Cerebellum (tissue), 4 donors: ENCODE measurements at places on chromosomes 3 and 15. TPM values are rescaled to one million over a fixed set of nuclear protein-coding genes. Genes with fewer than 3 reads are reported as not detected.

GRCh38 chr15:68414206-68414555 lies 17.8 kb downstream of the ITGA11 start:
- no peak for DNase-seq

Gene HRG
- not detected for total RNA-seq

DNA sequence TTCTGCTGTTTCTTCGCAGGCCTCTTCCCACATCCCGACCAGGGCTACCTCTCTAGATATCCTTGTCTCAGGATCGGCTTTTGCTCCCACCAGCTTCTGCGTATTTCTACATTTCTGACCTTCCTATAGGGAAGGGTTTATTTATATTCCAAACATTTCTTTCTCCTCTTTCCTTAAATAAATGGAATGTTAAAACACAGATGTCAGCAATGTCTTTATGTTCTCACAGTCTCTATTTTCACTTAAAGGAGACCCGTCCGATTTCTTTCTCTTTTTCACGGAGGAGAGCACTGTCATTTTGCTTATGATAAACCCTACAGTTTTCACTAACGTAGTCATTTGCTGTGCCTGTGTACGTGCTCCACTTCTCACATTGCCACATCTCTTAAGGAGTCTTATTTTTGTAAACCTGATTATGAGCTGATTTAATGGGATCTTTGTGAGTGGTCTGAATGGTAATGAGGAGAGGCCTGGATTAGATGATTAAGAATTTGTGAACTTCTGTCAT lies 630 bp downstream of the KIF15 start:
- no peak for DNase-seq

DNA sequence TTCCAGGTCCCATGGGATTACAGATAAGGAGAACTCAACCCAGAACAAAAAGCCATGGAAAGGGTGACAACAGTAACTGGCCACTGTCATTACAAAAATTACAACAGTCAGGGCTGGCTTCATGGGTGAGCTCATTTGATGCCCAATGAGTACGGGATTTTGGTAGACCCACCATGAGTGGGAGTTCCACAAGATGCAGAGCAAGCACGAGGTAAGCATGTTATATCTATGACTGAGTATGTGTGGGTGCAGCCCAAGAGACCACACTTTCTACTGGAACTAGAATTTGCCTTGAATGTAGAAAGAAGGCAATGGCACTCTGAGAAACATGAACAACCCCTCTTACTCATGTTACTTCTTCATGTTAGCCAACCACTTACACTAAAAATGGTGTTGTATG lies 83.3 kb downstream of the IGF2BP2 start:
- DNase-seq = no peak

DNA sequence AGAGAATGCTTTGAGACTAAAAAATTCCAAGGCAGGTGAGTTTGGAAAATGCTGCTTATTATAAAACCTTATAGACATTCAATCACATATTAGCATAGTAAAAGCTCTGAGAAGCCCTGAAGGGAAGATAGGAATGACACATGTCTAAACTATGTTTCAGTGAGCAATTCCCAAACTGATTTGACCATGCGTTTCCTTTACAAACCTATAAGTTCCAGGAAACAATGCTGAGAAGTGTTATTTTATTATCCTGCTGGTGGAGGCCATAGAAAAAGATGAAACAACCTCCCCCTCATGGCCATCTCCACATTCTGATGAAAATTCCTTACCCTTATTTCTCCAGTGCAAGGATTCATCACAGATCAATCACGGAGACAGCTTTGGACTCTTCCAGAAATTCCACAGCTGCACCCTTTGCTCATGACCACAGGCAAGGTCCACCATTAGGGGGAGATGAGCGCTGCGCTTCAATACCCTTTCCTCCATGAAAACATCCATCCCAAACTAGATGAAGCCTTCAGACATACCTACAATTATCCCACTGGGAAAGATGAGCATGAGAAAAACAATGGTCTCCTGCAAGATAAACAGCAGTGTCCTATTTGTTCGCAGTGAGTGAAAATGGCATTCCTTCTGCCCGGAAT lies 372.1 kb downstream of the MAGI1 start:
- no peak for DNase-seq

DNA sequence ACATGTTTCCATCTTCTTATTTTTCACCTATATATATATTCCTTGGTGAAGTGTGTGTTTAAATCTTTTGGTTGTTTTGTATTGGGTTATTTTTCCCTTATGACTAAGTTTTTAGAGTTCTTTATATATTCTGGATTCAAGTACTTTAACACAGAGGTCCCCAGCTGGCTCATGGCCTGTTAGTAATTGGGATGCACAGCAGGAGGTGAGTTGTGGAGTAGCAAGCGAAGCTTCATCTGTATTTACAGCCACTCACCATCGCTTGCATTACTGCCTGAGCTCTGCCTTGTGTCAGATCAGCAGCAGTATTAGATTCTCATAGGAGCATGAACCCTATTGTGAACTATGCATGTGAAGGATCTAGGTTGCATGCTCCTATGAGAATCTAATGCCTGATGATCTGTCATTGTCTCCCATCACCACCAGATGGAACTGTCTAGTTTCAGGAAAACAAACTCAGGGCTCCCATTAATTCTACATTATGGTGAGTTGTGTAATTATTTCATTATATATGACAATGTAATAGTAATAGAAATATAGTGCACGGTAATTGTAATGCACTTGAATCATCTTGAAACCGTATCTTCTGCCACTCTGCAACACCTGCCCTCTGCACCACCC lies 151.6 kb downstream of the RSRC1 start:
- DNase-seq = no peak

- DNase-seq = no peak
These were observed 198.2 kb upstream of the LMCD1 start for GRCh38 chr3:8303466-8303865.

DNA sequence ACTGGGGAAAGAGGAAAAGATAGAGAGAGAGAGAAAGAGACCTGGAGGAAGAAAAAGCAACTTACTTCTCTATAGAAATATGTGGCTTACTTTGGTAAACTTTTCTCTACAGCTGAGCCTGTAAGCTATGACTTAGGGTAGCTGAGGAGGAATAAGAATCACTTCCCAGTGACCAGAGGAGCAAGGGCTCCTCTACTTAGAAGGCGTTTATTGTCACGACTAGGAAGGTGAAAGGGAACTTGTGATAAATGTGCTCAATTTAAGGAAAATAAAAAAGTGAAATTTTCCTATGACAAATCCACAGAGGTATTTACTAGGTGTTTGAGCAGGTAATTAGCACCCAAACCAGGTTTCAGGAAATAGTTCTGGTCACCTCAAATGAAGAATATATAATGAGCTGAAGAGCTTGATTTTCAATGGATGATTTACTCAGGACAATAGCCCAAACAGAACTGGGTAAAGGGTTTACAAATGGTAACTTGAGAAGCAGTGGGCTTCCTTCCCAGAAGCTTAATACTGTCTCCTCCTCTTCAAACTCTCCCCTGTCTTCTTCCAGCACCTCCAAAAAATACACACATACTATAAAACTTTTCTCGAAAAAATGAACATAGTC lies 46.1 kb downstream of the SOX2 start:
- no peak for DNase-seq

DNA sequence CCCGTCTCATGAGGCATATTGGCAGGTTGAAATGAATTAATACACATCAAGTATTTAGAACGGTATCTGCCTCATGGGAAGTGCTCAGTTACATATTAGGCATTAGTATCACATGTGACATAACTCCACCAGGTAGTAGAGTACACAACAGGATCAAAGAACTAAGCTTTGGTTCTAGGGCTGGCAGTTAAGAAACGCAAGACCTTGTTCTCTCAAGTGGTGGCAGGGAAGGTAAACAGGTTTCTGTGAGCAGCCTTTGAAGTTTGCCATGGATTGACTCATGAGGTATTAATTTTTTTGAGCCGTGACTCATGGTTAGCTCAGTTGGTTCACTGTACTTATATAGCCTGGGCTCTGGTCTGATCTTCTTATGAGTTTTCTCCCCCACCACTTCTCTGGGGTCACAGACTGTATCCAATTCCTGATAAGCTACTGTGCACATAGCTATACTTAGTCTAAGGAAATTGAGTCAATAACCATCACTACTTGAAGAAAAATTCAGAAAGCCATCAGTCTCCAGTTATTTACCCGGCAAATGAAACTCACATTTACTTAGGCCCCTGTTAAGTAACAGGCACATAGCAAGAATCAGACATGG lies 155.6 kb upstream of the STT3B start:
- DNase-seq = no peak

Gene TGM5
- total RNA-seq = not detected

Gene SSR3
- 77.5 TPM for total RNA-seq

DNA sequence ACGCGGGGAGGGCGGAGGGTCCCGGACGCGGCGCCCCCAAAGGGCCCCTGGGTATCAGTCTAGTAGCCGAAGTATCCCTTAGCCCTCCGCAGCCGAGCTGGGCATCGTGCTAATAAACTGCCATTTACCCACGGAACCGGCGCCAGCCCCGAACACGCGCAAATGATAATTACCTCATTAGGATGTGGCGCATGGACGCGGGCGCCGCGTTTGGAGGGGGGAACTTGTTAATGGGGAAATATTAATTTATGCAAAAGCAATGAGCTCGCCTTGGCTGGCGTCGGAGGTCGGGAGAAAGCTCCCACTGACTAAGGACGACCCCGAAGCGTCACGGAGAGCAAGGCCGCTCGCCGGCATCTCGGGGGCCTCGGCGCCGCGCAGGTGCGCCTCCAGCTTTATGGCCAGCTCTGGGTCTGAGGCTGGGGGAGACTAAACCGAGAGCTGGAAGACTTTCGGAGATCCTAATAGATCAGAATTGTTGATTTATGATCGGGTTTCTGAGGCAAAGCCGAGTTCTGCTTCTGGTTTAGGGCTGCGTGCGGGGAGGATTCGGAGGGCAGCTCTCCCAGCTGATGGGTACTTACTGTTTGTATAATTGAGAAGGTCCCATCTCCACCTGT lies 474 bp upstream of the FEZF2 start:
- no peak for DNase-seq

- DNase-seq = no peak
These were observed 852 bp downstream of the STAB1 start for GRCh38 chr3:52495777-52496602.

GRCh38 chr15:62999923-63000561 lies 42.5 kb upstream of the TPM1 start:
- no peak for DNase-seq

Gene GASK1A
- total RNA-seq = 11.4 TPM

DNA sequence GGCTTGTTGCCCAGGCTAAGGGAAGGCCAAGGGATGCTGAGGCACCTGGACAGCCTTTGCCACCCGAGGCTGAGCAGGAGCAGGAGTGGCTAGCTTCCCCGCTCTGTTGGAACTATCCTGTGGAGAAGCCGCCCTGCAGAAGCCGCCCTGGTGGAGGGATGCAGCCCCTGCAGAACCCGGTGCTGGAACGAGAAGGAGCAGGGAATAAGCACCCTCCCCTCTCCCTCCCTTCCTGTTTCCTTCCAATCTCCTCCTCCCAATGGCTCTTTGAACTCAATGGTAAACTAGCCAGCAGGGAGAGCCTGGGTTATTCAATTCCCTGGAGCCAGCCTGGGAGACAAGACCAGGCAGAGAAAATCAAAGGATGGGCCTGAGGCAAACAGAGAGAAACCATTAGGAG lies 11.8 kb upstream of the HRG start:
- no peak for DNase-seq

DNA sequence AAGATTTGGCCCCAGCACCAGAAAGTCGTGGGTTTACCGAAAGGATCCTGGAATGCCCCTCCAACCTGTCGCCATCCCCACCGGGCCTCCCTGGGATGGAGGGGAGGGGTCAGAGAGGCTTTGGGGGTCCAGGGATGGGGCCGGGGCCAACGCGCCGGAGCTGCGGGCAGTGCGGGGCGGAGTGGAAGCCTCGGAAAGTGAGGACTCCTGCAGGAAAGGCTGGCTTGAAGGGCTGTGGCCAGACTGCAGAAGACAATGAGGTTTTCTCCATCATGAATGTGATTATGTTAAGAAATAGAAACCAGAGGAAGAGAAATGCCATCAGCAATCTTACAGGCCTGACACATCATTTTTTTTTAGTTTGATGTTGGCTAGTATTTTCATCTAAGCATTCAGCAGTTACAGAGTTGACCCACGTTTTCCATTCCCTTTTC lies 738 bp downstream of the YEATS2 start:
- DNase-seq = peak; percentile 51

- DNase-seq = no peak
These were observed 357.5 kb upstream of the CADM2 start for GRCh38 chr3:84601303-84601702.

Gene EPHA3
- 57.7 TPM for total RNA-seq

- no peak for DNase-seq
These were observed 26.4 kb upstream of the TSPAN3 start for GRCh38 chr15:77097248-77097721.

GRCh38 chr3:58157700-58158099 lies 53.1 kb downstream of the DNASE1L3 start:
- DNase-seq = no peak
